ENCODE measurements at places on chromosomes 1 and 21.

- no peak for DNase-seq
Observed at GRCh38 chr1:19772053-19772452, 27.7 kb downstream of the TMCO4 start.

DNA sequence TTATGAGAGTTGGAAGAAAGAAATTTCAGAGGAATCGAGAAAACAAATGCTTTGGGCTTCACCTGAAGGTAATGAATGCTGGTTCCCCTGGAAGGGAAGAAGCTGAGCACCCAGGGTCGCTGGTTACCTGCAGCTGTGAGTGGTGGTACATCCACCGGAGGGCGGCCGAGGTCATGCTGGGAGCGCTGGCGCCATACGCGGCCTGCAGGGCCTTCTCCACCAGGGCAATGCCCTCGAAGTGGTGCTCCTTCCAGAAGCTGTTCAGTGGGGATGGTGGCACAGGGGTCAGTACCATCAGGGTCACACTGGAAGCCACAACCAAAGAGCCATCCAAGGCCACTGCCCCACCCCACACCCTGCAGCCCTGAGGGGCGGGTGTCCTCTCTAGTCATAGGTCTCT is 16.8 kb downstream of the MRTO4 start:
- no peak for DNase-seq

GRCh38 chr21:31977816-31978215 is 105.0 kb downstream of the HUNK start:
- DNase-seq = no peak

DNA sequence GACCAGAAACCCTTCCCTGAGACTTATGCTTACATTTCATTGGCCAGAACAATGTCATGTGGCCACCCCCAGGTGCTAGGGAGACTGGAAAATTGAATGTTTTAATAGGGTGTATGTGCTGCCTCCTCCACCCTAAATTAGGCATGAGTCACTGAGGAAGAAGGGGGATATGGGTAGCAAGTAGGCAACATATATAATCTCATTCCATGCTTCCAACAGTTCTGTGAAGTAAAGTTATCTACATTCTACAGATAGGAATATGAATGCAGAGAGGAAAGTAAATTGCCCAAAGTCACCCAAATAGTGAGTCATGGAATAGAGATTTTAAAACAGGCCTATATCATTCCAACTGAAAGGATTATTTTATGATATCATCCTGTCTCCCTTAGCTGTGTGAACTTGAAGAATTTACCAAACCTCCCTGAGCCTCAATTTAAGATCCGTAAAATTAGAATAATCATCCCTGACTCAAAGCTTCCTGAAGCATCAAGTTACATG is 168.6 kb upstream of the FGGY start:
- no peak for DNase-seq

DNA sequence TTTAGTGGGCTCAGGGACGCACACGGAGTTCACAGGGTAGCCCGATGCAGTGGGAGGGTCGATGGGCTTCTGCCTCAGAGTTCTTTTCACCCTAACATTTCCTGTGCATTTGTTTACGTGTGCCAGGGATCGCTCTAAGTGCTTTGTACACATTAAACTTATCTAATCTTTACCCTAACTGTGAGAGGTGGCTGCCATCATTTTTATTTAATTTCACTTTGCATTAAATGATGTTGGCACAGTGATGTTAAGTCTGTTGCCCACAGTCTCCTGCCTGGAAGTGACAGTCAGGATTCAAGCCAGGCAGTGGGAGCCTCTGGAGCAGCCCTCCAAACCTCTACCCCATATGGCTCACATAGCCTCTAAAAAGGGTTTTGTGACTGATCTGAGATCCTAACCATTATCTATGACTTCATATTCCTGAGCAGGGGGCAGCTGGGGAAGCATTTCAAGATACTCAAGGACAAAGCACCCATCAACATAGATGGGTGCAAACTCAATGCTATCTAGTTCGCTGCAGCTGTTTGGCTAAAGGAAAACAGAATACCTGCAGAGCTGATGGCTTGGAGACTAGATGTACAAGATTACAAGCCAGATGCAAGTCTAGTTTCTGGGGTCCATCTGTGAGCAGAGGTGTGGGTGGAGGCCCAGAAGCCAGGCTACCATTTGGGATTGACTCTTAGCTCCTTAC is 303.8 kb downstream of the DISC1 start:
- DNase-seq = no peak

GRCh38 chr1:99535470-99536164 is 110.3 kb upstream of the PALMD start:
- no peak for DNase-seq

DNA sequence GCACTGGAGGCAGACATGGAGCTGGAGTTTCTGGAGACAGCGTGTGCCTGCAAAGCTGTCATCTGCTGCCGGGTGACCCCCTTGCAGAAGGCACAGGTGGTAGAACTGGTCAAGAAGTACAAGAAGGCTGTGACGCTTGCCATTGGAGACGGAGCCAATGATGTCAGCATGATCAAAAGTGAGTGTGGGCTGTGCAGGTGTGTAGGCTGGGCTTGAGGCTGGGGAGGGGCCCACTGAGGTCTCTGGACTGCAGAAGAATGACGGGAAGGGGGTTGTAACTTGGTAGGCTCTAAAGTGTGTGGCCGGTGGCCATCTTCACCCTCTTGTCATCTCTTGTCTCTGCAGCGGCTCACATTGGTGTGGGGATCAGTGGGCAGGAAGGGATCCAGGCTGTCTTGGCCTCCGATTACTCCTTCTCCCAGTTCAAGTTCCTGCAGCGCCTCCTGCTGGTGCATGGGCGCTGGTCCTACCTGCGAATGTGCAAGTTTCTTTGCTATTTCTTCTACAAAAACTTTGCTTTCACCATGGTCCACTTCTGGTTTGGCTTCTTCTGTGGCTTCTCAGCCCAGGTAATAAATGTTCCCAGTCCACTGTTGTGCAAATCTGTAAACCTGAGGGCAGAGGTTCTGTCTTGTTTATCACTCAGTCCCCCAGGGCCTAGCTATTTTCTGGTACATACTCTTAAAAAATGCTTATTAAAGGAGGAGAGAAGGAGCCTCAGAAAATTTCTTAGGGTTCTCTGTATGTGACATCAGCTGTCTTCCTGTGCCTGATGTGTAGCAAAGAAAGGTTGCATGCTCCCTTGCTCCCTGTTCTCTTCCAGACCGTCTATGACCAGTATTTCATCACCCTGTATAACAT is 19.9 kb downstream of the ATP8B2 start:
- DNase-seq = no peak

GRCh38 chr1:87961992-87962391 is 633.3 kb downstream of the LMO4 start:
- DNase-seq = no peak

DNA sequence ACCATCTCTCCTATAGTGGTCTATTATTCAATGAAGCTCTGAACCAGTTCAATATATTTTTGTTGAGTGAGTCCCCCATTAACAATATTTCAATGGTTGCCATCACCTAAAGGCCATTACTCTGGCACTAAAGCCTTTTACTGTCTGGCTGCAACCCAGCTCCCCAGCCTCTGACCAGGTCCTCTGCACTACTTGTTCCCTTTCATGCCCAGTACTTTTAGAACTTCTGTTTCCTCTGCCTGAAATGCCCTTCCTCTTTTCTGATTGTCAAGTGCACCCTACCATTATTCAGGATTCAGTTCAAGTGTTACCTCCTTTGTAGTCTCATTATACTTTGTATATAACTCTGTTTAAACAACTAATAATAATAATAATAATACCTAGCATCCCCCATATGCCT is 30.4 kb upstream of the ZFYVE9 start:
- no peak for DNase-seq

DNA sequence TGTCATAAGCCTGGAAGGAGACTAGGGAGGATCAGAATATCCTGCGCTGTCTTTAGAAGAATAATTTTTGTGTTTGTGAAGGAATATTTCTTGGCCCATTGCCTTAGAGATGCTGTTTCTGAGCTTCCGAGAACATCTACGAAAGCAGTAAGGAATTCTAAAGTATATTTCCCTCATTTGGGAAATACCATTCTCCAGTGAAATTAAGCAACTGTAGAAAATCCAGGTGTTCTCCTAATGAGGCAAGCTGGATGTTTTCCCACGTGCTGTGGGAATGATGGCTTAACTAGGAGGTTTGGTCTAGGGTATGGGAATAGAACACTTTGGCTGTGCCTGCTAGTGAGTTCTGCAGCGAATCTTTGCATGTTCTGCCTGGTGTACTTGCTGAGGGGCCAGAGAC is 168.9 kb upstream of the KIAA0040 start:
- no peak for DNase-seq

DNA sequence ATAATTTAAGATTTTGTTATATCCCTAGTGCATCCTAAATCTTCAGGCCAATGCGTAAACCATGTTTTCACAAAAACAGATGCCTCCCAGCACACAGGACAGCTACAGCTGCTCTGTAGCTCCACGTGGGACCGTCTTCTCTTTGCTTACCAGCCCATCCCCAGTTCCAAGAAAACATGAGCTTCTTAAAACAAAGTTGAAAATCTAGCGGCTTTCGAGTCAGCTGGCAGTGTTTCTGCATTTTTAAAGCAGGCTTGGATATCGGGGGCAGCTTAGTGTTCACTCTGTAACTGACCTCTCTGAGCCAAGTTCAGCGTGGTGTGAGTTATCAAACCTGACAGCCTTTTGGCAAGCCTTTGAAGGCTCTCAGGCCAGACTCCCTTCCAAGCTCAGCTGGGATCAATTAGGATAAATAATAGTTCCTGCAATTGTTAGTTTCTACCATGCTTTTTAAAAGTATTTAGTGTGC is 881.5 kb downstream of the LTN1 start:
- no peak for DNase-seq

DNA sequence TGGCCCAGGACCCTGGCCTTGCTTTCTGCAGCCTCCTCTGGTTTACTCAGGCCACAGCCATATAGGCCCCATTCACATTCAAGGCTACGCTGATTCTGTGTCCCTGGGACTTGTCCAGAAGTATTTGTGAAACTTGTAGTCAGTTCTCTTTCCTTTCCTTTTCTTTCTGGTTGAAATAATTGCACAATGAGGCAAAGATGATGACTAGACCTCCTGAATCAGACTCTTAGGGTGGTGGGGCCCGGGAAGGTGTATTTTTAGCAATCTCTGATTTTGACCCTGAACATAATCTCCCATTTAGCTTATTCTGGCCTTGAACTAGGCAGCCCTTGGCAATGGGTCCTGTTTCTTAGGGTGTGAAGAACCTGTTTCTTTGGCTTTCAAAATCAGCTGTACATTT is 39.9 kb downstream of the STUM start:
- no peak for DNase-seq

DNA sequence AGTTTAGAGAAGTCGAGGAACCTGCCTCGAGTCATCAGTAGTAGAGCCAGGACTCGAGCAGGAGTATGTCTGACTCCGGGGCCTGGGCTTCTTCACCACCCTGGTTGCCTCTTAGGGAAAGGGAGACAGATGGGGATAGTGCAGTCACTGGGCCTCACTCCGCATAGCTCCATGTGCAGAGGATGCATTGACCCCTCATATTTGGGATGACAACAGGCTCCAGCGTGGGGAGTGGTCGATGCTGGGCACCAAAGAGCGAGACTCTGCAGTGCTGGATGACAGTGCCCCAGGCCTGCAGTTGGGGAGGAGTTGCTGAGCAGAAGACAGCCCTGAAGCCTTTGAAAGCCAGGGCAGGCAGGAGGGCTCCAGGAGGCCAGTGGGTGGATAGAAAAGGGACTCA is 20.8 kb upstream of the TENT5C start:
- no peak for DNase-seq

DNA sequence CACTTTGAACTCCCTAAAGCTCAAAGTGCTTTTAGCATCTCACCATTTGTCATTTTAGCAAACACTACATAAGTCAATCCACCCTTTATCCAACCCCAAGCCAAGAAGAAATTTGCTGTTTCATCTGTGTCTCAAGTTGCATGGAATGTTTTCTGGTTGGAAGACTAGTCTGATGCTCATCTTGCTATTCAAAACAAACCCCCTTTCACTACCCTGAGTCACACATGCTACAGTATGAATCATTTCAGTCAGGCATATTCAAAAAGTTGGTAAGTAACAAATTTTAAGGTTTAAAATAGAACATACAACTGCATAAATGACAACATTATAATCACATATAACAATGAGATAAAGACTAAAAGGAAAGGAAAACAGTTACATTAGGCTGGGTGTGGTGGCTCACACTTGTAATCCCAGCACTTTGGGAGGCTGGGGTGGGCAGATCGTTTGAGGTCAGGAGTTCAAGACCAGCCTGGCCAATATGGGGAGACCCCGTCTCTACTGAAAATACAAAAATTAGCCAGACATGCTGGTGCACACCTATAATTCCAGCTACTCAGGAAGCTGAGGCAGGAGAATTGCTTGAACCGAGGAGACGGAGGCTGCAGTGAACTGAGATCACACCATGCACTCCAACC is 38.7 kb downstream of the DSTYK start:
- DNase-seq = no peak

DNA sequence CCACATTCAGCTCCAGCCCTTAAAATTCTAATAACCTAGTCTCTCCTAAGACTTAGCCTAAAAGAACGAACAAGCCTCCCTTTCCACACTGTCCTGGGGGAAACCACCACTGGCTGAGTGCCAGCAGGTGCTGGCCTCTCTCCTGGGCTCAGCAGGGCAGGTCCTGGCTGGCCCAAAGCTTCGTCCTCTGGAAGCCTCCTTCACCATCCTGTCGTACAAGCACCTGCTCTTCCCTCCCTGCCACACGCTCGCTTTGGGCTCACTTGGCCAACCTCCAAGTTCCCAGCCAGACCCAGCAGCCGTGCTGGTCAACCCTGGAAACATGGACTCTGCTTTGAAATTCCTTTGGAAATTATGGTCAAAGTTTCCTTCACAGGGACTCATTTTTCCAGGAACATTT is 58.2 kb upstream of the SLC25A33 start:
- no peak for DNase-seq

GRCh38 chr1:72837781-72838180 is 555.4 kb upstream of the NEGR1 start:
- DNase-seq = no peak

DNA sequence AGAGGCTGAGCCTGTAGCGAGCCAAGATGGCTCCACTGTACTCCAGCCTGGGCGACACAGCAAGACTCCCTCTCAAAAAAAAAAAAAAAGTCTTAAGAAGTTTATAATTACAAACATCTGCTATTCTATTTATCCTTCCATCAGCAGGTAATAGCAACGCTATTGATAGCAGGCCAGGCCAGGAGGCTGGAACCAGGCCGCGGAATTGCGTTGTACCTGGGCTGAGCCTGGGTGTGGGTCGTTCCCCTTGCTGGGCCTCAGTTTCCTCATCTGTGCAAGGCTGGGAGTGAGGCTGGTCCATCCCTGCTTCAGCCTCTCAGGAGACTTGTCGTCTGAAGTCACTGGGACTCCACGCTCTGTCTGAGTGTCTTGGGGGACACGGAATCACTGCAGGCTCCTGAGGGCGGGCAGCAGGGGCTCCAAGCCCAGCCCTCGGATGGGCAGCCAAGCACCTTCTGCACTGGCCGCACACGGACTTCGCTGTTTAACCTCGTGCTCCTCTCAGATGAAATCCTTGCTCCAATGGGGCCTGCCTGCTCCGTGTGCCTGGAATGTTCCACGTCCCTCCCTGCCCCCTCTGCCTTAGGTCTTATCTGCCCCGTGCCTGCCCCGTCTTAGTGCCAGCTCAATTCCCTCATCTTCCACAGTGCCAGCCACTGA is 103.9 kb upstream of the C1orf174 start:
- DNase-seq = no peak

GRCh38 chr1:110264430-110264829 is 54.3 kb downstream of the KCNC4 start:
- DNase-seq = no peak

Measured in activated gamma-delta T cell (primary cell).